Osteoblast (primary cell): ENCODE measurements at places on chromosomes 2 and 18. TPM values are rescaled to one million over a fixed set of nuclear protein-coding genes. Genes with fewer than 3 reads are reported as not detected.

DNA sequence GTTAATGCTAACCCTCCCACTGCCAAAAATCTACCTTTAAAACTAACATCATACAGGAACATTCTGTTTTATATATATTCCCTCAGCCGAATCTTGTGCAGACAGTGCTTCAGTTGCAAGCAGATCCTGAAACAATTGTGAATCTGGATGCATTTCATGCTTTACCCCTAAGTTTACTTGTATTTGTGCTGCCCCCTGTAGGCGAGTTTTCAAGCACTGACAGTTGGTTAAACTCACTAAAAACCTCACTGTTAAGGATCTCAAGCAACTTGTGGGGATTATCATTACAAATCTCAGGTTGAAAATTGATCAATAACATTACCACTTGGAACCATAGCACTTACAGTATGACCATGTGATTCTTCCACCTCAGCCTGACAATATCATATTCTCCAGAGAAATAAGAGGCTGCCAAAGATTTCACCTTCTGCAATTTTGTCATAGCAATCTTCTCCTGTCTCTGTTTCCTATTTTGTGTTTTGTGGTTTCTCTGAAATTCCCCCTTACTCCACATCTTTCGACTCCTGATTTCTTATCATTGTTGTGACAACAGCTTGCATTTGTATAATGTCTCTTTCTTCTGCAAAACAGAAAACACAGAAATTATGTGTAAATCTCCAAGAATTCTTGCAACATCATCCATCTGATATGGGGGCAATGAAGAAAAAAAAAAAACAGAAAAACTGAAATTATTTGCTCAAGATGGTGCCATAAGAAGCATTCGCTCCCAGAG lies 354.6 kb upstream of the SETBP1 start:
- peak; percentile 59 for DNase-seq

DNA sequence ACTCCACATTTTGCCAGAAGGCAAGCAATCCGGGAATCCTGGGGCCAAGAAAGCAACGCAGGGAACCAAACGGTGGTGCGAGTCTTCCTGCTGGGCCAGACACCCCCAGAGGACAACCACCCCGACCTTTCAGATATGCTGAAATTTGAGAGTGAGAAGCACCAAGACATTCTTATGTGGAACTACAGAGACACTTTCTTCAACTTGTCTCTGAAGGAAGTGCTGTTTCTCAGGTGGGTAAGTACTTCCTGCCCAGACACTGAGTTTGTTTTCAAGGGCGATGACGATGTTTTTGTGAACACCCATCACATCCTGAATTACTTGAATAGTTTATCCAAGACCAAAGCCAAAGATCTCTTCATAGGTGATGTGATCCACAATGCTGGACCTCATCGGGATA lies 26.8 kb downstream of the B3GNT2 start:
- DNase-seq: no peak

DNA sequence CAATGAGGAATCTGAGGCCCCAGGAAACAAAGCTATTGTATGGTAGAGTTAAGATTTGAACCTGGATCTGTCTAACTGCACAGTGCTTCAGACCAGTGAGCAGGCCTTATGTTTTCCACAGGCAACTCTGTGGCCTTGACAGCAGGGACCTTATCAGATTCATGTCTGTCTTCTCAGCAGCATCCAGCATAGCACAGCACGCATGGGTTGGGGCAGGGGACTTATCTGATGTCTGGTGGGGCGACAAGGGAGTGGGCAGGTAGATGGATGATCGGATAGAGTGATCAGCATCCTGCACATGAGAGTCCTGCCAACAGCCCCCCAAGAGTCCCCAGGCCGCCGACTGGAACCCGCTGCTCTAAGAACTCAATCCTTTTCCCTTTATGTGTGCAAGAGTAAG lies 28.7 kb upstream of the KCNF1 start:
- no peak for DNase-seq

GRCh38 chr2:215619022-215619958 lies 183.4 kb upstream of the FN1 start:
- peak; percentile 89 for DNase-seq

DNA sequence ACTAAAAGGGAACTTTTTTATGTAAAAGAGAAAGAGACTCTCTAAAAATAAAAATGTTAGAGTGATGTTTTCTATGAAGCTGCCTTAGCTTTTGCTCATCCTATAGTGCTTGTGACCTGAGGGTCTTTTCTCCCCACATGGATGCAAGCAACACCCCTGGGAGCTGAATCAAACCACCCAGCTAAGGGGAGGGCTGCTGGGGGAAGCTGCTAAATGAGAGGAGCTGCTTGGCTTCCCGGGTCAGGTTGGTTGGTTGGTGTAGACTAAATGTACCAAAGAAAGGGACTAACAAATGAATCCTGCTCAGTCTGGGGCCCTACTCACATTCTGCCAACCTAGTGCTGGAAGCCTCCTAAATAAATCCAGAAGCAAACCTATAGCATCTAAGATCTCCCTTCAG lies 35.0 kb downstream of the AFF3 start:
- no peak for DNase-seq

DNA sequence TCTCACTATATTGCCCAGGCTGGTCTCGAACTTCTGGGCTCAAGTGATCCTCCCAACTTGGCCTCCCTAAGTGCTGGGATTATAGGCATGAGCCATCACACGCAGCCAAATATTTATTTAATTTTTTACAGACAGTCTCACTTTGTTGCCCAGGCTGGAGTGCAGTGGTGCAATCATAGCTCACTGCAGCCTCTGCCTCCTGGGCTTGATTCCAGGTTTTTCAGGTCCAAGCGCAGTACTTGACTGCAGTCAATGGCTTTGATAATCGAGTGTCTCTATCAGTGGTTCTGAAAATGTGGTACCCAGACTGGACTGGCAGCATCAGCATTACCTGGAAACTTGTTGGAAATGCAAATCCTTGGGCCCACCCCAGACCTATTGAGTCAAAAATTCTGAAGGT lies 63.1 kb downstream of the PLB1 start:
- no peak for DNase-seq

DNA sequence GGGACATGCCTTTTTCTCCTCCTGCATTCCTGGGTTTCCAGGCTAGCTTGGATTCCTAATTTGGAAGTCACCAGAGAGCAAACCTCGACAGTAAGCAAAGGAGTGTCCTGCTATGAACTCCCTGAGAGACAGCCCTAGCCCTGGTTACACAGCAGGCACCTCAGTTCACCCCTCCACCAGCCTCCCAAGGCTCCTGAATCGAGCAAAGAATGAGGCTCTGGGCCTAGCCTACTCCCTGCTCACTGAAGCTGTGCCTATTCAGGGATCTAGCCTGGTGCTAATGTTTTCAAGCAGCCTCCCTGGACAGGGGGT lies 66.7 kb upstream of the RMDN2 start:
- DNase-seq: peak; percentile 91

GRCh38 chr2:11672407-11672806 lies 2.4 kb upstream of the NTSR2 start:
- no peak for DNase-seq

DNA sequence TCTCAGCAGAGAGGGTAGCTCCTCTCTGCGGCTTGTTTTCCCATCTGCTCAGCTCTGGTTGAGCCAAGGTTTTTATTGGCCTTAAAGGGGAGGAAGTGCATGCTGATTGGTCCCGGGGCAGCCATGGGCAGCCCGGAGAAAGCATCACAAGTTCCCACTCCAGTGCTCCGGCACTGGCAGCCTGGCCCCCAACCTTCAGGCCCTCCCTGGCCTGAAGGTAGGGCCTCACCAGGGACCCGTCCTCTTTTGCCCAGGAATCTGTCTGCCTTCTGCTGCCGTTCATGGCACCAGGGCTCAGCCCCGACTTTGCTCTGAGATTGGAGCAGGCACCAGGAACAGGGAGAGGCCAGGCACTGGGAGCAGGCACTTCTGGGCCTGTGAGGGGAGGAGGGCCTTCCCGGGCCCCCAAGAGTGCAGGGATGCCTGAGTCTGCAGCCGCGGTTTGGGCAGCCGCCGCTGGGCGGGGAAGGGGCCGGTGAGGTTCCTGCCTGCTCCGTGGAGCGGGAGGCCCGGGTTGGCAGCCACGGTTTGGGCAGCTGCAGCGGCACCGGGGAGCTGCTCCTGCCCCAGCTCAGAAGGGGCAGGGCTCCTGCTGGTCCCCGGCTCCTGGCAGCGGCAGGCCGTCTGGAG lies 17.5 kb upstream of the ILKAP start:
- DNase-seq: peak; percentile 95

GRCh38 chr2:172213116-172213860 lies 110.6 kb upstream of the DLX2 start:
- no peak for DNase-seq

The PKDCC gene
- 1.2 and 4.0 TPM in 2 replicates for total RNA-seq

The SANBR gene
- total RNA-seq: 17.0 and 18.6 TPM in 2 replicates

The LYPD6 gene
- total RNA-seq: under 0.01 and 0.59 TPM in 2 replicates

The TLX2 gene
- under 0.01 and 0.36 TPM in 2 replicates for total RNA-seq

The EGR4 gene
- total RNA-seq: not detected in 2 replicates

The BCS1L gene
- total RNA-seq: 16.6 and 21.2 TPM in 2 replicates
